Activated naive CD8-positive, alpha-beta T cell treated with anti-CD3 and anti-CD28 coated beads, Interleukin-2, amount 10 ng/mL, durations not matched to agents 7 days and 5 days (primary cell): ENCODE measurements at places on chromosomes 11 and 22. TPM values are rescaled to one million over a fixed set of nuclear protein-coding genes. Genes with fewer than 3 reads are reported as not detected.

DNA sequence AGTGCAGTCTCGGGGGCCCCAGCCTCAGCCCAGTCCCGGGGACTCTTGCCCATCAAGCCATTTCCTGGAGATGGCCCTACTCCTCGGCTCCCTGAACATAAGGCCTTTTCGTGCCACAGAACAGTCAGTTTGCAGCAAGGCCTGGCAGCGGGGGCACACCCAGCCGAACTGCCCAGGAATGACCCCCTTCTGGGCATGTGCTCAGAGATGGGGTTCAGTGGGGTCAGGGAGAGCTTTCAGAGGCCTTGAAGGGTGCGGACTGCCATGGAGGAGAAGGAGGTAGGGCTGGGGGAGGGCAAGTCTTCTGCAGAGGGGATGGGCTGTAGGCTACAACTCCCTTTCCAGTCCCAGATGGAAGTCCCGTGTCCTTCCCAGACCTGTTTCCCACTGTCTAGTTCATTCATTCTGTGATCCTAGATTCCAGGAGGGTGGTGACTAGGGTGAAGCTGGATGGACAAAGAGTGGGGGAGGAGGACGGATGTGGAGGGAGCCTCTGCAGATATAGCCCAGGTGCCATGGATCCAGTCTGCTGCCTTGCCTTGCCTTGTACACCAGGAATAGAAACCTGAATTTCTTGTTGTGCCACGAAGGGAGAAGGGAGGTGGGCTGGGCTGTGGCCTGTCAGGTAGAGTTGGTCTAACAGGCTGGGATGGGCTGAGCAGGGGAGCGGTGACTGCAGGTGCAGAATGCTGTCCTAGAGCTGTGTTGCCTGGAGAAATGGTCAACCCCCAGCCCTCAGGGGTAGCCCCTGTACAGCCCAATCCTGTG, 14.2 kb upstream of the OMP start:
- H3K36me3 ChIP-seq = no peaks in the 10 kb centered on the region
- peaks cover 5% of the 10 kb centered on the region for H3K4me1 ChIP-seq
- H3K27me3 ChIP-seq = no peaks in the 10 kb centered on the region
- H3K4me3 ChIP-seq = no peak overlapping the region

GRCh38 chr11:28545536-28545935, 437.3 kb downstream of the METTL15 start:
- no peaks in the 10 kb centered on the region for H3K36me3 ChIP-seq
- no peak for DNase-seq

- peak overlapping the region; percentile 14 for H3K4me3 ChIP-seq
- H3K4me1 ChIP-seq = peaks cover 3% of the 10 kb centered on the region
- H3K27me3 ChIP-seq = peaks cover 1% of the 10 kb centered on the region
- no peak for DNase-seq
Observed at GRCh38 chr11:14202251-14203196, 156.5 kb downstream of the RRAS2 start.

DNA sequence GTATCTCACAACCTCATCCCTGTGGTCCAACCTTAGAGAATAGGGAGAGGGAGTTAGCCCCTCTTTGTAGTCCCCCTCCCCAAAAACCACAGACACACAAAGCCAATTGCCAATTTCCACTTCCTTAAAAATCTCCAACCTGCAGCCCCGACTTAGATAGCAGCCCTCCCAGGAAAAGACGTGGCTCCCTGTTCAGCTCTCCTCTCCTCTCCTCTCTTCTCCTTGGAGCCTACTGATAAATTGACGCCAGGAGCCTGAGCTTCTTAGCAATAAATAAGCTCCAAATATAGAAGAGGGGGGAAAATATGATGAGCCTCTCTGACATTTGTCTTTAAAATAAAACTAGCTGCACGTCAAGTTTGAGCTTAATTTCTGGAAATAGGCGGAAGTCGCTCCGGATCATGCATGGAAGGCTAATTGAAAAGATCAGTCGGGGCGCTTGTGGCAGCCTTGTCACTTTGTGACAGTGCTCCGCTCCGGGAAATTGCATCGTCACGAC, 7.3 kb downstream of the PAX6 start:
- peak overlapping the region; percentile 57 for H3K4me3 ChIP-seq
- peaks cover 6% of the 10 kb centered on the region for H3K36me3 ChIP-seq
- peaks cover 21% of the 10 kb centered on the region for H3K4me1 ChIP-seq
- H3K27me3 ChIP-seq = peaks cover 93% of the 10 kb centered on the region

- H3K27me3 ChIP-seq = peaks cover 86% of the 10 kb centered on the region
- peaks cover 12% of the 10 kb centered on the region for H3K4me1 ChIP-seq
- no peaks in the 10 kb centered on the region for H3K36me3 ChIP-seq
- no peak for DNase-seq
- peak within 1 kb of the TSS; percentile 68 for H3K4me3 ChIP-seq
- H3K27ac ChIP-seq = peak within 1 kb of the TSS; percentile 4
Observed at GRCh38 chr11:66728693-66729385, at the start of gene SPTBN2. TSS of gene SPTBN2 (minus strand) at chr11:66729216. CDS start at chr11:66721240, 7,976 bp downstream.

Gene ACER3
- total RNA-seq = 10.4 TPM
